ENCODE measurements at places on chromosomes 13 and 19.

GRCh38 chr13:113029487-113030258 lies 60.7 kb downstream of the MCF2L start:
- DNase-seq = no peak

DNA sequence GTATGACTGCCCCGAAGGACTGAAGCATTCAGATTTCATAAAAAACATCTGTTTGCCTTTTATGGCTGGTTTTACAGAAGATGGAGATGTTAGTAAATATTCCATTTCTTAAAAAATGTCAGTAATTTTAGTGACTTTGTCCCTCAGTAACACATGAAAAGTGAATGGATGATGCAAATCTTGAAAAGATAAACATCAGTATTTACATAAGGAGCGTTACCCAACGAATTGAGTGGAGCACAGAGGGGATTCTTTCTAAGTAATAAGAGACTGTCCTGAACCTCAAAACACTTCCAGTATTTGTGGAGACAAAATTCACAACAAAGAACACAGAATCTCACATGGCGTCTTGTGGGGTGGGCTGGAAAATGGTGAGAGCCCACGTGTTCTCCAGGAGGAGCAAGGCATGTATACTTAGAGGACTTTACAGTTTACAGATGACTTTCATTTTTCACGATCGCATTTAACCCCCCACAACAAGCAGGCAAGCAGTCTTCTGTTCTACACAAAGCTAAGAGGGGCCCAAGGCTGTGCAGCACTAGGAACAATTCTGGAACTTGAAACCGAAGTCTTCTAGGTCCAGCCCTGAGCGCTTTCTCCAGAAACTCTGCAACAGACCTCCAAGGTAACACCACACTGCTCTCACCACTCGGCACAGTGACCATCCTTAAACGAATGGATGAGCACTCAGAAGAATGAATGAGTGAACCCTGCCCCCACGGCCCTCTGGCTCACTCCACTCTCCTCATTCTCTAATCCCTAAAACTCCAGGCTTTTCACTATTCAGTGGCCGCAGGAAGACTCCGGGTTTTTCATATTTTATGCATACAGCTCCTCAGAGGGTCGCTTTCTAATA lies 709.8 kb downstream of the UQCRFS1 start:
- no peak for DNase-seq

GRCh38 chr19:35352448-35353304 lies 5.0 kb downstream of the FFAR1 start:
- DNase-seq = peak; percentile 35

- no peak for DNase-seq
Observed at GRCh38 chr19:13094106-13094504, 8.6 kb downstream of the LYL1 start.

DNA sequence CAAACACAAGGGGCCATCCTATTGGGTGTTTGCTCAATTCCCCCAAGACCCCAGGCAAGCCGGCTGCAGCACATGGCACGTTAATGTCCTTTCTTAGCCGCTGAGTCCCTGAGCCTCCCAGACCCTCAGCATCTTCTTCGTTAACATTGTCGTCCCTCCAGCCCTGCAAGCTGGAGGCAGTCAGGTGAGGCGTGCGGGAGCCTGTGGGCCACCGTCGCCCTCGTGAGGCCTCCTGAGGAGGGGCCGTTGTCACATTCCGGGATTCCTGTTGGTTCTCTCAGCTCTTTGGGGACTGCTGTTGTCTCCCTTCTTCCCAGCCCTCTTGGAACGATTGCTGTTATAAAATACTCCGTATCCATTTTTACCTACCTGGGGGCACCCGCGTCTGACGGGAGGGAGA lies 140.6 kb downstream of the KDM4B start:
- no peak for DNase-seq

DNA sequence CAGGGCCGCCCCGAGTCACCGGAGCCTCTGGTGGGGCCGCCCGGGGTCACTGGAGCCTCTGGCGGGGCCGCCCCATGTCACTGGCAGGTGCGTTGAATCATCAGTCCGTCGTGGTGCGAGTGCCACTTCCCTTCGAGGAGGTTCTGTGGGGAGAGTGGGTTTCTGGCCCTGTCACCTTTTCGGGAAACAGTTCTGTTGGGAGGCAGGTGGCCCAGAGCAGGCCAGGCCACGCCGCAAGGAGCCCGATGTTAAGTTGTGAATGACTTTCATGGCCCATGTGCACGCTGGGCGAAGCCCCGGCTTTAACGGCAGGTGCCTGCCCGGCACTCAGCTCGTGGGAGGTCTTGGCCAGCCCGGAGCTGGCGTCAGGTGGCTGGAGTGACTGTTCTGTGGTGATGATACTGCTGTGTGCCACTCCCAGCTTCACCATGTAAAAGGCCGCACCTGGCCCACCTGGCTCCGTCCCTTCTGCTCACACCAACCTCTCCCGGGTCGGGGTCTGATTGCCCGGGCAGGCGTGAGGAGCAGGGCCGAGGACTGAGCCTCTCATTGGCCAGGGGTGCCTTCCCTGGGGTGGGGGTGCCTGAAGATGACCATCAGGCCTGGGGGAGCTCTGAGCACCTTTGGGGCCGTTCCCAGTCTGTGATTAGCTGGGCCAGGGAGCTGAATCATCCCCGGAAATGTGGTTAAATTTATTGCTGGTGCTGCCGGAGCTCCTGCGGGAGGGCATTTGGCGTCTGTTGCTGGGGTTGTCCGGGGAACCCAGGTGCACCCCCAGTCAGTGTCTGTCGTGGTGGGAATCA lies 29.2 kb downstream of the CSNK1G2 start:
- no peak for DNase-seq

DNA sequence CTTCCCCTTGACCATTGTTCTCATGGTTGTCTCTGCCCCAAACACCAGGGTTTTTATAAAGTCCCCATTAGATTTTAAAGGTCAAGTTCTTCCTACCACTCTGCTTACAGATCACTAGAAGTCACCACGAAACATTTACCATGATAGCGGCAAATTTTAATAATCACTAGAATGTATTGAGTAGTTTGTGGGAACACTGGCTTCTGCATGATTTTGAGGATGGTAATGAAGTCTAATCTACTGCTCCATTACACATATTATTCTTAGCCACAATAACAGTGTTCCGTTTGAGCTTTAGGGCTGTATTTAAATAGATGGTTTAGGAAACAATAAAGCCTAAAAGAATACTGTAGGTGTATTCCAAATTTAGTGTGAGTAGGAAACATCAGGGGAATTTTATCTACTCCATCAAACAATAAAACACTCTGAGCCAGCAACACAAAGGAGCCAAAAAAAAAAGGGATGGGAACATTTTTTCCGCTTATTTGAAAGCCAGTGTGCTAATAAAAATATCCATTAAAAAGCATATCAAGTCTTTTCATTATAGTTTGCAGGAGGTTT lies 49.7 kb downstream of the KLF12 start:
- DNase-seq = no peak

DNA sequence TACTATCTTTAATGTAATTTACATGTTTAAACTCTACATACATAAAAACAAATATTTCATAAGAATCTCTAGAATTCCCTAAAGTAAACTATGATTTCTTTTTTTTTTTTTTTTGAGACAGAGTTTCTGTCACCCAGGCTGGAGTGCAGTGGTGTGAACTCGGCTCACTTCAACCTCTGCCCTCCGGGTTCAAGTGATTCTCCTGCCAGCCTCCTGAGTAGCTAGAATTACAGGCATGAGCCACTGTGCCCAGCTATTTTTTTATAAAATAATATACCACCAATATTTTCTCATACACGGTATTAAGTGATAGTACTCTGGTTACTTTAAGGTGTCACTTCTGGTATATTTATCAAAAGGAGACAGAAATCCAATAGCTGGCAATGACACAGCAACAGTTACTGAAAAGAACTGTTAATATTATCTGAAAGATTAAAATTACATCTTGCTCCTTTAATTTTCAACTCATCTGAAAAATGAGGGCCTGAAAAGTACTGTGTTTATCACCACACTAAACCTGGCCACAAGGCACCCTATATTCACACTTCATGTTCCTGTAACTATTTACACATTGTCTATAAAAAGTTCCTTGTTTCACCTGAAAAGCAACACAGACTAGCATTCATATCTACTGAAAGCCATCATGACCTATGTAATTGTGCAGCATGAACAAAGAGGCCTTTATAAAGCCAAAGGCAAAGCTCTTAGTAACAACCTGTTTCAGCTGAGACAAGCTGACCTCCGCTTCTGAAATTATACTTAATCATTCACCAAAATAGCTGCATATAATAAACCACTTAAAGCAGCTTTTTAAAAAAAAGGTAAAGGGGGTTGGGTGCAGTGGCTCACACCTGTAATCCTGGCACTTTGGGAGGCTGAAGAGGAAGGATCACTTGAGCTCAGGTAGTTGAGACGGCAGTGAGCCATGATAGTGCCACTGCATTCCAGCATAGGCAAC lies 106.1 kb downstream of the SLC25A15 start:
- no peak for DNase-seq

GRCh38 chr19:45462174-45462573 lies 5.6 kb upstream of the FOSB start:
- DNase-seq = no peak

GRCh38 chr13:111611651-111612050 lies 291.2 kb downstream of the TEX29 start:
- no peak for DNase-seq

DNA sequence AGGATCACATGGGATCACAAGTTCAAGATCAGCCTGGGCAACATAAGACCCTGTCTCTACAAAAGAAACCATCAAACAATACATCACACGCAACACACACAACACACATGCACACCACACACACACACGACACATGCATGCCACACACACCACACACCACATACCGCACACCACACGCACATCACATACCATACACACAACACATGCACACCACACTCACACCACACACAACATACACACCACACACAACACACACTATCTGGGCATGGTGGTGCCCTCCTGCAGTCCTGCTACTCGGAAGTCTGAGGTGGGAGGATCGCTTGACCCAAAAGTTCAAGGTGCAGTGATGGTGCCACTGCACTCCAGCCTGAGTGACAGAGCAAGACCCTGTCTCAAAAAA lies 198.3 kb downstream of the USP12 start:
- no peak for DNase-seq

GRCh38 chr13:110390567-110390966 lies 83.5 kb downstream of the COL4A2 start:
- no peak for DNase-seq

- DNase-seq = no peak
Observed at GRCh38 chr13:44819245-44819644, 170.0 kb downstream of the NUFIP1 start.

DNA sequence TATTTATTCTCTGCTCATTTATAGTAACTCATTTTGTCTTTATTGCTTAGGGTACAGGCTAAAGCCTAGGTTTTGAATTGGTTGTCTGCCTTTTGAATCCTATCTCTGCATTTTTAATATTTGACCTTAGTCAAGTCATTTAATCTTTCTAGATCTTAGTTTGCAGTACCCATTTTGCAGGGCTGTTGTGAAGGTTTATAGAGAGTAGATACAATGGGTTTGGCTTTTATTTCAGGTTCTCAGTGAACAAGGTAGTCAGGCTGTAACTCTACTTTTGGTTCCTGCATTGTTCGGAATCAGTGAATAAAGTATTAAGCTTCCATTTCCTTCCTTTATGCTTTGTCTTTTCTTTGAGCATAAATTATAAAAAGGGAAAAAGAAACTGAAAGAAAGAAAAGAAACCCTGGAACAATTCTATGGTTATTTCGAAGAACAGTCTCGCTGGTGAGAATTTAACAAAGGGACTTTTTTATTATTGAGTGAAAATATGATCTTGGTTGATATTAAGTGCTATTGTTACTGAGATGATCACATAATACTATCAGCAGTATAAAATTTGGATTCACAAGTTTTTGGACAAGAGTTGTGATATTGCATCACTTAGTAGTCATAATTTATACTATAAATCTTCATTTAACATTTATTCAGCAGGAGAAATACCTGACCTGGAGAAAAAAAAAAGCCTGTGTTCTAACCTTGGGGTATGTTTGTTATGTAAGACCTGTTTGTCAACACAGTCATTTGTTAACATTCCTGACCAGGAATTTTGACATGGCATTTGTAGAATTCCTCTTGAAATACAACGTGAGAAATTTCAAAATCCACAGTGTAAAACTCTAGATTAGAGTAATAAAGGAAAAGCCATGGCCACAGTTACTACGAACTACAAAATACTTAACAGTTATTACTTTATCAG lies 91.3 kb downstream of the ZMYM2 start:
- DNase-seq = no peak

DNA sequence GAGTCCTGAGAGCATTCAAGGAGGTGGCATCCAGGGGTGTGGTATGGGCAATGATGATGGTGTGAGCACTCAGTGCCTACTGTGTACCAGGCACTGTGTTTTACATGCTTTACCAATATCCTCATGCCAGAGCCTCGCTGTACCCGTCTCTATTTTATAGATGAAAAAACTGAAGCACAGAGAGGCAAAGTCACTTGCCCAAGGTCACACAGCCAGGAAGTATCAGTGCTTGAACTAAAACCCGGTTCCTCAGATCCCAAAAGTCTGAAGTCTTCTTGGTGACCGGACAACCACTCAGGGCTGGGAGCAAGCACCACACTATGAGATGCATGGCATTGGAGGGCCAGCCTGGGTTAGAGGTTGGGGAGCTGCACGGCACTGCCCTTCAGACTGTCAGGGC lies 84.1 kb downstream of the CHST8 start:
- no peak for DNase-seq

DNA sequence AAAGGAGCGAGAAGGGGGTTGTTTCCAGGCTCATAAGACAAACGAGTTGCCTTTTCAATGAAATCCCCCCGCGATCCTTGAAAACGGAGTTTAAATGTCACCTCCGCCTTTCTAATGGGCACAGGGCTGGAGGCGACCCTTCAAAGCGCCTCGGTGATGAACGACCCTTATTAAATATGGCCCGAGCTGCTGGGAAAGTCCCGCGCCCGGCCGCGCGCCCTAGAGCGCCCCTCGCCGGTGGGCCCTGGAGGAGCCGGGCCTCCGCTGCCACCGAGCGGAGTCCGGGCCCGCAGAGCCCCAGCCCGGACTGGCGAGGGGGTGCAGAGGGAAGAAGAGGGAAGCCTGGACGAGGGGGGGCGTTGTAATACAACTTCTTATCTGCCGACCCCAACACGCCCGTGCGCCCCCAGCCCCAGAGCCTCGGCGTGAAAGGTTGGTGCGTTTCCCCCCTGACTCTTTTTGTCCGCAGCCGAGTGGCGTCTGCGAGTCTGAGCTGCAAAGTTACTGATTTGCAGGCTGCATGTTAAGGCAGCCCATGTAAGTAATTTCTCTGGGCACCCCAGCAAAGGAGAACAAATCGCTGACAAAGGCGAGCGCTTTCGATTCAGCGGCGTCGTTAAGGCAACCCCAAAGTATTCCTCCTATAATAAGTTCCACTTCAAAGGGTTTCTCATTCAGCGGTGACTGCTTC lies 11.9 kb downstream of the ZIC5 start:
- DNase-seq = no peak

DNA sequence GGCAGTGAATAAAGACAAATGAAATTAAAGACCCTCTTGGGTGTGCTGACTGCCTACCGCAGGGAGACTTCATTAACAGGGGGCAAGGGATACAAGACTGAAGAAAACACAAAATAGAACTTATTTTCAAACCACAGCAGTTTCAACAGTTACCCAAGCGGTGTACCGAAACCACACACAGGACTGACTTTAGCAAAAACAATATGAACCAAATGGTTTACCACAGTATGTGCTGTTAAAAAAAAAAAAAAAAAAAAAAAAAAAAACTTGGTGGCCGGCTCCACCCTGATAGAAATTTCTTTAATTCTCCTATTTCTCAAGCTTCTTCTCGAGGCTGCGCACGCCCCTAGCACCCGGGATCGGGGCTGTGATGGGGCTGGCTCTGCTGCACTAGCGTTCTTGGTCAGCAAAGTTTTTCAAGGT lies 42.6 kb downstream of the KLF2 start:
- no peak for DNase-seq

- DNase-seq = no peak
Observed at GRCh38 chr13:92315265-92315664, 911.3 kb upstream of the GPC6 start.
